Stimulated activated CD8-positive, alpha-beta memory T cell treated with anti-CD3 and anti-CD28 coated beads, Interleukin-12 subunit alpha, Interleukin-12 subunit beta, amount 100 ng/mL, for 1 hour (primary cell): ENCODE measurements at places on chromosomes 16 and 17.

- no peak for DNase-seq
These were observed 2.9 kb upstream of the MYO1C start for GRCh38 chr17:1495265-1495989.

- DNase-seq = no peak
These were observed 10.1 kb downstream of the IL32 start for GRCh38 chr16:3075523-3075915.

GRCh38 chr17:67050471-67051154, 6.3 kb downstream of the CACNG1 start:
- DNase-seq = no peak

GRCh38 chr17:1979182-1979985, 45.8 kb downstream of the RTN4RL1 start:
- DNase-seq = no peak

DNA sequence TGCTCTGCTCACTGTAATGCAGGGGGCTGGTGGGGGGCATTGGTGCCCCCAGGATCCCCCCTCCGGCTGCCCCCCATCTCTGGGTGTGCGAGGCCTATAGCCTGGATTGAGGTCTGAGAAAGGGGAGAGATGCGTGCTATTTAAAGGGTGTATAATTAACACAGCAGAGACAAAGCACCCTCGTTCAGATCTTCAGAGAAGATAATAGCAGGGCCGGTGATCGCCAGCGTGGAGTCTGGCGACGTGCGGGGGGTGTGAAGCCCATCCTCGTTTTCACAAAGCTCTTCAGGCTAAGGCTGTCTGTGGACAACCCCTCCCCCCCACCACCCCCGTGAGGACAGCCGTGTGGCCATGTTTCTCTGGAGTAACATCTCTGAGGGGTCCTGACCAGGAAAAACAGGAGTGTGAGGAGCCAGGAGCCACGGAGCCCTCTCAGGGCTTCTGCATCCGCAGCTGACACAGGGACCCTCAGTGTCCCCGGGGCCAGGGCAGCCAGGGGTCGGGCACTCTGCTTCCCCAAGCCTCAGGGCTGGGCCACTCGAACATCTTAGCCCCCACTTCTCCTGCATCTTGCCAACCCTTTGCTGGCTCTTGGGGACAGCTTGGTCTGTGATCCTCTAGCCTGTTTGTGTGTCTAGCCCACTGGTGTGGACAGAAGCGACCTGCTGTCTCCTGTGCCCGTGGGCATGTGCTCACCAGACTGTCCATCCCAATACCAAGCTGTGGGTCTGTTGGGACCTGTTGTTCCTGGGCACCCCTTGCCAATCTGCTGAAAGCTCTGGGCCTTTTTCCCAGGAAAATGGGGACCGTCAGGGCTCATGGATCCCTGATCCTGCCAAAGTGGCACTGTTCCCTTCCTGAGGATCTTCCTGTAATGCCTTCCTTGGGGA, 58.9 kb downstream of the BAIAP2 start:
- DNase-seq = no peak

GRCh38 chr17:13750816-13751793, 149.4 kb upstream of the HS3ST3A1 start:
- no peak for DNase-seq

- peak; percentile 86 for DNase-seq
These were observed at the start of gene EFTUD2 for GRCh38 chr17:44899074-44899782. TSS of gene EFTUD2 (minus strand) at chr17:44899445. CDS start at chr17:44894521, 4,924 bp downstream.

DNA sequence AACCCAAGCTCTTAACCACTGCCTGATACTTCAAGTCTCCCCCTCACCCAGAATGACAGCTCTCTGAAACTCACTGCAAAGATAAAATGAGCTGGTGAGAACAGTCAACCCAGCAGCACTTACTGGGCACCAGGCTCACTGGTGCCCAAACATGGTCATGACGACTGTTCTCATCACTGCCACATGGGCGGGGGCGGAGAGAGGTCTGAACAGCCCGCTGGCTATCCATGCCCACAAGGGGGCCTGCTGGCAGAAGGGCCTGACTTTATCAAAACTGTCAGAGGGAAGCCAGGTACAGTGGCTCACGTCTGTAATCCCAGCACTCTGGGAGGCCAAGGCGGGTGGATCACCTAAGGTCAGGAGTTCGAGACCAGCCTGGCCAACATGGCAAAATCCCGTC, 4.0 kb downstream of the MYBBP1A start:
- DNase-seq = no peak

- no peak for DNase-seq
These were observed 71.1 kb downstream of the RPGRIP1L start for GRCh38 chr16:53632526-53632925.

GRCh38 chr16:55487048-55487803, 8.2 kb downstream of the MMP2 start:
- DNase-seq = no peak
